ENCODE measurements at places on chromosomes 16 and 17.

DNA sequence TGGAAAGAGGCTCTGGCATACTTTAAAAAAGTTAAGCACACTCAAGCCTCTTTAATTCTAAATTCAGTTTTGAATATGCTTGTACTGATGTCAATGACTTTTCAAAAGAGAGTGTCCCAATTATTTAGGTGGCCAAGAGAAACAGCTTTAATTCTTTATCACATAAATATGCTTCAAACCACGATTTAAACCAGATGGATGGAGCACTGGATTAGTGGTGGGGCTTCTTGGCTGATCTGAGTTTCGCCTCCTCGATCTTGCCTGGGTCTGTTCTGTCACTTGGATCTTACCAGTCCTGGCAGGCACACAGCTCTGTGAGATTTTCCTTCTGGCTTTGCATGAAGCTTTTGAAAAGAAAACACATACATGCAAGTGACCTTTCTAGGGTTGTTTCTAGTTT is 467.8 kb downstream of the MAF start:
- no peak for DNase-seq

GRCh38 chr16:88988980-88989811 is 12.2 kb upstream of the CBFA2T3 start:
- DNase-seq: no peak

DNA sequence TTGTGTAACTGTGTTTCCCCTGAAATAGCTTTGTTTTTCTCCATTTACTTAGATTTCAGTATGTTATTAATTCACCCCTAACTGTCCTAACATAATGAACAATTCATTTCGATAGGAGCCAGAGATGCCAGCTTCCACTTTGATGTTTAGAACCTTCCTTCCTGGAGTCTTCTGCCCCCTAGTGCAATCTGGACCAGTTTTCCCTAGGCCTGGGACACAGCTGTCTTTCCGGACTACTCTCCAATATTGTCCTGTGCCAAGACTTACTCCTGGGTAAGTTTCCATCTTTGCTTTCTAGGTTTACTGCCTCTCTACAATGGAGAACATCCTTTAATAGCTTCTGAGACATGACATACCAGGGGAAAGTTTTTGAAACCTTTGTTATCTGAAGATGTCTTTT is 12.8 kb downstream of the RECQL5 start:
- no peak for DNase-seq

GRCh38 chr17:50118076-50118827 is 11.7 kb downstream of the SAMD14 start:
- no peak for DNase-seq

GRCh38 chr17:6554871-6555330 is 1.5 kb downstream of the PITPNM3 start:
- no peak for DNase-seq

- DNase-seq: no peak
Measured at GRCh38 chr17:21008160-21008915, 34.5 kb downstream of the USP22 start.

DNA sequence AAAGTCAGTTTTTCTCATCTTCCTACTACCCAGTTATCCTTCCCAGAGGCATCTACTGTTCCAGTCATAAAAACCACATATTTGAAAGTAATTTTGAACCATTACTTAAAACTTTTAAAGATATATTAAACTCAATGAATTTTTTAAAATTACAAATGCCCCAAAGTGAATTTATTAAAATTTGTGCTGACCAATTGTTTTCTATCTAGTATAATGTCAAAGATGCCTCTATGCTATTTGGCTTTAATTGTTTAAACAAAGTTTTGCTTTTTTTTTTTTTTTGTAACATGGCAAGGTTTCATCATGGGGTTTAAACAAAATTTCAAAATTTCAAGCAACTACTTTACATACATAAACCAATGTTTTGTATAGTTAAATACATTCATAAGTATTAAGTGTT is 60.7 kb downstream of the FBXL20 start:
- no peak for DNase-seq

DNA sequence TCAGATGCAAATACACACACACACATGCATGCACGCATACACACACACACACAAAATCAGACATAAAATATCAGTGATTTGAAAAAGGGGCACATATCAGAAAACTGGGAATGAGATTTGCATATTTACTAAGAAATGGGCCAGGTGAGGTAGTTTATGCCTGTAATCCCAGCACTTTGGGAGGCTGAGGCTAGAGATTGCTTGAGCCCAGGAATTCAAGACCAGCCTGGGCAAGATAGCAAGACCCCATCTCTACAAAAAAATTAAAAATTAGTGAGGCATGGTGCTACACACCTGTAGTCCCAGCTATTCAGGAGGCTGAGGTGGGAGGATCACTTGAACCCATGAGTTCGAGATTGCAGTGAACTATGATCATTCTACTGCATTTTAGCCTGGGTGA is 22.4 kb upstream of the PNPO start:
- DNase-seq: no peak

DNA sequence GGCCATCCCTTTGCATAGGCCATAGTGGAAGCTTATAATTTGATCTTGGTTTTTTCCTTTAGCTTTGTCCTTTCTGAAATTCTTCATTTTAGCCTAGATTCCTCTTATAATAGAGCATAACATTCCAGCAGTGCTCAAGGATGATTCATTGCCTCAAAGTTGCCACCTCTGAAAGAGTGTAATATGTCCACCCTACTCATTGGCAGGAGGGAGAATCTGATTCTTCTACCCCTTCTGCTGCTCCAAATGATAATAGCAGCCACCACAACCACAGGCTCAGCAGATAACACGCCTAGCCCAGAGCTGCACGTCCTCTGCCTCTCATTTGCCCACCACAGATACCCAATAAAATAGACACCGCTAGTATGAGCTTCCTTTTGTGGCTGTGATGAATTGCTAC is 337.4 kb upstream of the HSBP1 start:
- no peak for DNase-seq

DNA sequence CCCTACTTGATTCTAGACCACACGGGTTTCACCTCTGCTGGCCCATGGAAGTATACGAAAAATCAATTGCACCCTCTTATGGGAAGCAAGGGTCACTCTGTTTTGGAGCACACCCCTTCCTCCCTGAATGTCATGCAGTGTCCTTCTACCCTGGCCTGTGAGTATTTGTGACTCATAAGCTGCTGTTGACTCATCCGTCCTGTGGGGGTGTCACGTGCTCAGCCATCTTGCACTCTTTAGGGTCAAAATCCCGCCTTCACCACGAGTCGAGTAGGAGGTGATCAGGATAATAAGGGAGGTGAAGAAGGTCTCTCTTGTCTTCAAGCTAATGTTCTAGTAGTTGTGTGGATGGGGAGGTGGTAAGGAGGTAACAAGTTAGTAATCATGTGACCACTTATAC is 341.0 kb upstream of the EEF2KMT start:
- no peak for DNase-seq

DNA sequence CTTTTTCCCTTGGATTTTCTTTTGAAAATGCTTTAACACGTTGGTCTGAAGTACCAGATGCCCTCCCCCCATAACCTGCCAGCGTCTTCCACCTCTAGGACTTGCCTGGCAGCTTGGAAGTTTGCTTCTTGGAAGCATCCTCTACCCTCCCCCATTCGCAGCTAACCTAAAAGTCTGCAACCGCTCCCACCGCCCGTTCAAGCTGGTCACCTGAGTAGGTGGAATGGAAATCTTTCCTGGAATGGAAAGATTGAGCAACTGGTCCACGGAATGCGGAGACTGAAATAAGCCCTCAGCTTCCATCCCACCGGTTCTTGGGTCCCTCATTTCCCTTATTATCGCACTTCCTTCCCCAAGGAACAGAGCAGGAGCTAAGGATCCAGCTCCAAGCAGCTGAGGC is 31.4 kb downstream of the HS3ST3B1 start:
- no peak for DNase-seq

DNA sequence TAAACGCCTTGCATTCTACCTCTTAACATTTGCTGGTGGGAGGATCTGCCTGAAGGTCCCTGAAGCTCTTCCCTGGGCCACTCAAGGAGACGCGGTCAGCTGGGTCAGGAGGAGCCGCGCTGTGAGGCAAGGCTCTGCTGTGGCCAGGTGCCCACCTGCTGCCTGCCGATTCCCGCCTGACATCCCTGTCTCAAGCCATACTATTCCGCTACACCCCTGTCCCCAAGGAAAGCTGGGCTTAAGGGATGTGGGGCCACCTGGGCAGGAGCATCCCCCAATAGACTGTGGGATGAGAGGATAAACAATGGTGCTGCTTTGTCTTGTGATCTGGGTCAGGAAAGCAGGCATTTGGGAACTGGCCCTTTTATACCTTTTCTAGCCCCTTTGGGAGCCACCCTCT is 5.1 kb downstream of the TPPP3 start:
- DNase-seq: no peak

DNA sequence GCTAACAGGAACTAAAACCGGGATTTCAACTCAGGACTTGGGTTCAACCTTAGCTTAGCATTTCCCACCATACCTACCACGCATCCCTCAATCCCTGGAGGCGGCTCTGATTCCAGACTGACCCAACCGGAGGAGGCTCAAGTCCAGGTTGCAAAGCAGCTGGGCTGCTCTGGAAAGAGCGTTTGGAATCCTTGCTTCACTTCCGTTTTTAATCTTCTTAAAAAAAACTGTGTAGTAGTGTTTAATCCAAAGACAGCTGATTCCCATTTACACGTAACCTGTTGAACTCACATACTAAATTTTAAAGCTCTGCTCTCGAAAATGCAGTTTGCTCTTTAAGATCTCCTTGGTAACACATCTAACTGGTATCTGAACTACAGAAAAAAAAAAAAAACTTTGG is 50.0 kb downstream of the NXN start:
- no peak for DNase-seq

DNA sequence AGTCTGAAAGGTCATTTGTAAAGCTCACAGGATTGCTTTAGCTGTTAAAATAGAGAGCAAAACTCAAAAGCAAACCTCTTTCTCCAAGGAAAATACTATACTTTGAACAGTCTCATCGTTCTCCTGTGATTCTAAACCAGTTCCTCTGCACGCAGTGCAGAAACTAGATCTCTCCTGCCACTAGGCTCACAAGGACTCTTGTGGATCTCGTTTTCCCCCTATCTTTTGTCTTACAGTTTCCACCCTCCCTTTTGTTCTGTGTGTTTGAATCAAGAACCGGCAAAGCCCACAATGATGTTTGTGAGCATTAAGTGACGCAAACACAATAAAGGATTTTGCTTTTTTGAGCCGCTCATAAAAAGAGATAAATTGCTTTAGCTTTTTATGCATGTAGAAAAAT is 1103.5 kb upstream of the RBFOX1 start:
- DNase-seq: no peak

DNA sequence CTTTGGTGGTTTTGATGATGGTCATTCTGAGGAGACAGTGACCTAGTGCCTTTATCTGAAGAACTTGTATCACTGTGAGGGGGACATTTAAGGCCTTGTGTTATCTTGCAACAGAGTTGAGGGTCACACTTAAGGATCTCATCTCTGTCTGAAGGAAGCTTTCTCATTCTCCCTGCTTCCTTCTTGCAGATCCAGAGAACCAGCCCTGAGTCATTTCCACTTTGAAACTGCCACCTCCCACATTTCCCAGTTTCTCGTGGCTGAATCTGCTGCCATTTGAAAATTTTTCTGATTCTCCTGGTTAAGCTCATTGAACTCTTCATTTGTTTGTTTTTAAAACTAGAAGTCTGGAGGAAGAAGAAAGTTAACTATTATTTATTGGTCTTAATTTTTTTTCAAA is 190.2 kb upstream of the CDH11 start:
- DNase-seq: no peak
